CD8-positive, alpha-beta T cell (primary cell): ENCODE measurements at places on chromosomes 5 and 9.
A peak's percentile ranks its signal among the peaks of the same experiment; 100 is the strongest.

DNA sequence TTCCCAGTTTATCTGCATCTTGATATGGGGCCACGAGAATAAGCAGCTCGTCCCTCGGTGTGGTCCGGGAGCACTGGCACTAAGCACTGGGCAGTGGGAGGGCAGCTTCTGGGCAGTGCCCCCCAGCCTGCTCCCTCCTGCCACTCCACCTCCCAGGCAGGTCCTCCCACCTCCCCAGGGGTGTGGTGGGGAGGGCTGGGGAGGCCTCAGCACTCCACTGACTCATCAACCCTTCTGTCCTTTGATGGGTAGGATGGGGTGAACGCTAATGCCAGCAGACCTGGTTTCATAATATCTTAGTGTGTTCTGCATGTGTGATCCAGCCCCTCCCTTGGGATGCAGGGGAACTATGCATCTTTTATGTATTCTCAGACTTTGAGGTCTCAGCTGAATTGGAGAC, 62.2 kb upstream of the GNE start:
- no peak for DNase-seq

DNA sequence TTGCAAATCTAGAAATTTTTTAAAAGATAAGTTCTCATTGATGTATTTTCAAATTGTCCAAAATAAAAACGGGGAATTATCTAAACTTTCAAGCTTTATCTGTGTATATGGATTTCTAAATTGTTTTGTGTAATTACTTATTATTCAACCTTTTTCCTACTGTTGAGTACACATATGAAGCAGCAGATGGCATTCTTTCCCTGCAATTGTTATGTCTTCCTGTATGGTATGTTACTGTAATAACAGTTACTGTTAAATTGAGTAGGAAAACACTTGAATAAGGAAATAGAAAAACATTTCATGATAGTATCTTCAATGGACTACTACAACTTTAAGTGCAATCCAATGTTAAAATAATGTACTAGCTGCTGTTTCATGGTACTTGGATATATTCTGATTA, 124.8 kb downstream of the RANBP17 start:
- DNase-seq: no peak

- peak; percentile 93 for DNase-seq
Observed at GRCh38 chr5:1386274-1386717, 41.4 kb upstream of the CLPTM1L start.

DNA sequence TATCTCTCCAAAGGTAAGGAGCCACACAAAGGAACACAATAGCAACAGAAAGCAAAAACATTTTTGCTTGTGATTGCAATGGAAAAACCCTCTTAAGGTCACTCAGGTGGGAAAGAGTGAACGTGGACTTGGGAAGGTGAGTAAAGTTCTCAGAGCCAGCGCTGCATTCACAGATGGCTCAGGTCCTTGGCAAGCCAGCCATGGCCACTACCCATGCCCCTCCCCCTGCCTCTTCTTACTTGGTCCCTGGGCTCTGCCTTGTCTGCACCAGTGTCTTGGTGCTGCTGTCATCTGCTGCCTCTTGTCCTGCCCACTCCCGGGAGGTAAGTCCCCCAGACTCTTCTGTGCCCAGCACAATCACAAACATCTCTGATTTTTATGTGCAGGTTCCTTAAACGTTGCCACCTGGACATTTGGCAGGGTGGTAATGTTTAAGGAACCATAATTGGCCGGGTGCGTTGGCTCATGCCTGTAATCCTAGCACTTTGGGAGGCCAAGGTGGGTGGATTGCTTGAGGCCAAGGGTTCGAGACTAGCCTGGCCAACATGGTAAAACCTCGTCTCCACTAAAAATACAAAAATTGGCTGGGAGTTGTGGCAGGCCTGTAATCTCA, 74.6 kb downstream of the FEM1C start:
- no peak for DNase-seq

GRCh38 chr9:125815568-125815967, 68.4 kb downstream of the PBX3 start:
- no peak for DNase-seq

GRCh38 chr9:83441390-83441789, 96.8 kb downstream of the FRMD3 start:
- DNase-seq: no peak

DNA sequence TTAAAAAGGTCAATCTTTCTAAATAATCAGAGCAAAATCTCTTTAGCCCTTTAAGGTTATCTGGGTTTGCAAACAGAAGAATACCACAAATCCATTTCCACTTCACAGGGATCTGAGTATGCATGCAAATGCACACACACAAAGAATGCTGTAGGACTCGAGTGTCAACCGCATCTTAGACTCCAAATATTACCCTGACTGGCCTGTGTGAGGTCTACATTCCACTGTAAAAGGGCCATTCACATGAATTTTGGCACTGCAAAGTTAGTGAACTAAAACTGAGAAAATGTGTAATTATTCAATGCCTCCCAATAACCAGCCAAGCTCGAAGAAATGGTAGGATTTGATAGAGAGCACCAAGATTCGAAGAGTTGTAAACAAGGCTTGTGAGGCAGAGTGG, 199.9 kb downstream of the AGTPBP1 start:
- DNase-seq: no peak

DNA sequence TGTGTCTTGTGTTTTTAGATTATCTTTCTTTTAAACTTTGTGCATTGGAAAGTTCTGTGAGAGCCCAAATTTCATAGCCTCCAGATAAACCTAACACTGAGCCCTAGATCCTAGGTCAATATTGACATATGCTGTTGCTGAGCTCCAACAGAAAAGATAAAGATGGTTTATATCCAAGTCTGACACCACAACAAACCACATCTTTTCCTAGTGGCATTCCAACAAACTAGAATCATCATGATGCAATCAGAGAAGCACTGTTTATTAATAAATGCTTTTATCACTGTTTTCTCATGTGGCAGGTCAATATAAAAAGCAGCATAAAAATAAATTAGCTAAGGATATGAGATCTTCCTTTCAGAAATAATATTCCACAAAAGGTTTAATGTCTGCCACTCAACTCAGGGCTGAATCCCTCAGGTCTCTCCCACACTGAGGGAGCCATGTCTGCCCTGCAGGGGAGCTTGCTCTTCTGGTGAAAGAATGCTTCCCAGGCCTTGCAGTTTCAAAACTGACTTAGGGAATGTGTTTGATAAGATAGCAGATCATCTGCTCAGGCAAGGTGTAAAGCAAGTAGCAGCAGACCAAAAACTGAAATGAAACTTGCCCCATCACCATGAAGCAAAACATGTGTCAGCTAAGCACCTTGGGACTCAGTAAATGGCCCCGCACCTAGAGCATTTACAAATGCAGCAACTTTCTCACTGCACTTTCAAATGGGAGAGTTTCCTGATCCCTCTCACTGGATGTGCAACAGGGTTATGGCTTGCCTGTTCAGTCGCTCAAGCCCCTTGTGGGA, 493.0 kb downstream of the AGTPBP1 start:
- DNase-seq: no peak

- no peak for DNase-seq
Observed at GRCh38 chr5:113546703-113547183, 33.2 kb downstream of the YTHDC2 start.

DNA sequence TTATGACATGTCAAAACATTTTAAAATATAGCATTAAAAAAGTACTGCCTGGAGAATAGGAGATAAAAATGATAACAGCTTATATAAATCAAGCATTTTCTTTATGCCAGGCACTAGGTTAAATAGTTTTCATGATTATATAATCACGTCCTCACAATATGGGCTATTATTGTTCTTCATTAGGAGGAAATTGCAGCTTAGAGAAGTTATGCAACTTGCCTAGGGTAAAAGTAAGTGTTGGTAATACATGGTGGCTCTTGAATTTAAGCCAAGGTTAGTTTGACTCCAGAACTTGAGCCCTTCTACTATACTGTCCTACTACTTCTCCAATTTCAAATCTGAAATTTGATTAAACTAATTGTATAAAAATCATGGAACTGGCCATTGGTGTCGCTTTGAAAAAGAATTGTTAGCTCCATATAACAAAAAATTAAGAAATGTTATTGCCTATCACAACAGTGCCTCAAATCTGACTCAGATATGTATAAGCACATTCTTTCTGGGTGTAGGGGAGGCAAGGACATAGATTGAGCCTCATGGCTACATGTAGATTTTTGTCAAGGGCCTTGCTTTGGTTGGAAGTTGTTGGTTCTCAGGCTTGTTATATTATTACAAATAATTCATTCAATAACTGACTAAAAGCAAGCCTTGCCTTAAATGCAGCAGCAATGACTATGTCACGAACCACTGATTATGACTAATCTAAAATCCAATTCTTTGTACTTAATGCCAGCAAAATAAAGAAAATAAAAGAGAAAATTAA, 223.5 kb upstream of the DAB2 start:
- no peak for DNase-seq

- DNase-seq: no peak
Observed at GRCh38 chr5:2378976-2379375, 372.5 kb downstream of the IRX2 start.
